ENCODE measurements at places on chromosomes 2 and 18. TPM values are rescaled to one million over a fixed set of nuclear protein-coding genes. Genes with fewer than 3 reads are reported as not detected.

ATOH8 gene
- total RNA-seq = 7.2 TPM

ACP1 gene
- total RNA-seq = 206 TPM

DNA sequence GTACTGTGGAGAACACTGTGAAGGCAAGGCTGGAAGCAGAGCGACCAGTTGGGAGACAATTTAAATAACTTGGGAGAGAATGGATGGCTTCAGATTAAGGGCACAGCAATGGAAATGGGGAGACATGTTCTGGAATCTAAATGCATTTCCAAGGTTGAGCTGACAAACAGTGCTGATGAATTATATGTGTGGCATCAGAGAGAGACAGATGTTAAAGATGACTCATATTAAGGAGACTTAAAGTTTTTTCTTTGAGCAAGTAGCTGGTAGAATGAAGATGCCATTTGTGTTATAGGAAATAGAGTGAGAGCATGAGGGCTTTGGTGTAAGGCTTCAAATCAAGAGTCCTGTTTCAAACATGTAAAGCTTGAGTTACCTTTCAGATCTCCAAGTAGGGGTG is 441.8 kb downstream of the SETBP1 start:
- peak; percentile 58 for DNase-seq

- DNase-seq = no peak
These were observed 1.9 kb downstream of the ZDBF2 start for GRCh38 chr2:206276169-206276942.

DNA sequence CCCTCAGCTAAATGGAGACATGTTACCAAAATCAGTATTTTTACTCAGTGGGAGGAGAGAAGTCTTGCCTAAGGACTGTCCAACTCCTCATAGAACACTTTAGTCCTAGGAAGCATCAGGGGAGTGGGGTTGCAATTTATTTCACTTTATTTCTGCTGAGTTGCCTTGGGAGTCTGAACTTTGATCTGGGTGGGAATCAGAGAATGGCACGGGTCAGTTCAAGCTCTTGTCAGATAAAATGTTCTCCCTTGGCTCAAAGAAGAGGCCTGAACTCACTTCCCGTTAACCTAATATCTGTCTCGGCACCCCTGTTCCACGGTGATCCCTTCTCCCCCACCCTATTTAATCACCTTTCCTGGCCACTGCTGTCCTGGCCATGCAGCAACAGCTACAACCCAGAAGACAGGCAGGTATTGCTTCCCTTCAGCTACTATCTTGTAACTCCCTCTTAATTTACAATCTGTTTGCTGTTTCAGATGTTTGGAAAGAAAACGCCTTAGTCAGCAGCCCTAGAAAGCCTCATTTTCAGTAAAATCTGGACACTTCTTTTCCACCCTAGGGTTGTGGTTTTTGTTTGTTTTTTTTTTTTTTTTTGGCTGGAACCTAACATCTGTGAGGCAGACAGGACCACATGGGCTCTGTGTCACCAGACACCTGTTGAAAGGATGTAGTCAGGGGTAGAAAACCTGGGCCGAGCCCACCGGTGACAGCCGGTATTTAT is 52.5 kb downstream of the SERTAD2 start:
- no peak for DNase-seq

DNA sequence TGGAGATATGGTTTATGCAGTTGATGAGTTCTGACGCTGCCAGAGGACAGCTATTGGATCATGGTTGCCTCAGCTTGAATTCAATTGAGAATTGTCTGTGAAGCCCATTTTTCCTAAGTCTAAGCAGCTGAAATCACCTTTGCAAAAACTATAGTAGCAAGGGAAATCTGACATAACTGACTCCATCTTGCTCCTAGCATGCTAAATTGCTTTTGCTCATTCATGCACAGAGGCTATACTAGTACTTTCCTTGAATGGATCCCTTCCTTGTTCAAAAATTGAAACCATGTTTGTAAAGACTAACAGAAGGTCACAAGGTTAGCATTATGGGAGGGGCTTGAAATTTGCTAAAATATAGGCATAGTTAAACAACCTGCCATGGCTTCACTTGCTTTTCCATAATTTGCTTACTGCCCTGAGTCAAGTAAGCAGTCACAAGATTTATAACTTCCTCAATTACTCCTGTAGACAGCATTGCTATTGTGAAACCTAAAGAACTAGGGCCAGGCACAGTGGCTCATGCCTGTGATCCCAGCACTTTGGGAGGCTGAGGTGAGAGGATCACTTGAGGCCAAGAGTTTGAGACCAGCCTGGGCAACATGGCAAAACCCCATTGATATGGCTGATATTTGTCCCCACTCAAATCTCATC is 41.2 kb downstream of the CHRNA1 start:
- no peak for DNase-seq

DNA sequence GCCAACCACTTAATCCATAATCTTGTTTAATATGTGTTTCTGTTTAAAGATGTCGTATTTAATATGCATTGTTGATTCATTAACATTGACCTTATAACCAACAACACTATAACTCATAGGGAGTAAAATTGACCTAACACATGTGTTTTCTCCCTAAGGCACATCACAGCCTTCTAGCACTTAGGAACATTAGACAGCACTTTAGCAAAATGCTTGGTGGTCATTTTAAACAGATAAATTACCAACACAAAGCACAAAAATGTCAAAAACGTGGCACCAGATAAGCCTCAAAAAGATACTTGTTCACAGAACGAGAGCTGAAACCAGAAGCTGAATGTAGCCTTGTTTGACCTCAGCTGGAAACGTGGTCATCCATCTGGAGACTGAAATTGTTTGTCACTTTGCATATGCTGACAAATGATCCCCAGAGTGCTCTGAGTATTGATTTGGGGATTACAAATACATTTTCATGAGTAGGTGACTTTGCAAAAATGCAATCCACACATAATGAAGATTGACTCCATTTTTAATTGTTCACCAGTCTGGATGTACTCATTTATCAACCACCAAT is 139.2 kb downstream of the CCDC102B start:
- DNase-seq = no peak

GRCh38 chr2:18426174-18426573 is 134.3 kb downstream of the RDH14 start:
- no peak for DNase-seq
